Activated naive CD4-positive, alpha-beta T cell treated with anti-CD3 and anti-CD28 coated beads for 36 hours (primary cell): ENCODE measurements at places on chromosomes 7 and 10. TPM values are rescaled to one million over a fixed set of nuclear protein-coding genes. Genes with fewer than 3 reads are reported as not detected.

SPDYE8 gene
- total RNA-seq: not detected

FOXI2 gene
- not detected for total RNA-seq

GARIN1A gene
- not detected for total RNA-seq

HOXA7 gene
- not detected for total RNA-seq

EVX1 gene
- total RNA-seq: not detected

PITX3 gene
- total RNA-seq: not detected

RPEL1 gene
- not detected for total RNA-seq

EPHA1 gene
- total RNA-seq: 1.0 TPM

HEPACAM2 gene
- total RNA-seq: 0.24 TPM

CYP2W1 gene
- not detected for total RNA-seq

MYOF gene
- 10.4 TPM for total RNA-seq

PTPN12 gene
- total RNA-seq: 7.2 TPM

AQP1 gene
- total RNA-seq: 0.25 TPM

ENKUR gene
- total RNA-seq: not detected

GIMAP7 gene
- 41.6 TPM for total RNA-seq

DNA sequence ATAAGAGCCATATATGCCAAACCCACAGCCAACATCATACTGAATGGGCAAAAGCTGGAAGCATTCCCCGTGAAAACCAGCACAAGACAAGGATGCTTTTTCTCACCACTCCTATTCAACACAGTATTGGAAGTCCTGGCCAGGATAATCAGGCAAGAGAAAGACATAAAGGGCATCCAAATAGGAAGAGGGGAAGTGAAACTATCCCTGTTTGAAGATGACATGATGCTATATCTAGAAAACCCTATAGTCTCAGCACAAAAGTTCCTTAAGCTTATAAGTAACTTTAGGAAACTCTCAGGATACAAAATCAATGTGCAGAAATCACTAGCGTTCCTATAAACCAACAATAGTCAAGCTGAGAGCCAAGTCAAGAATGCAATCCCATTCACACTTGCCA is 23.8 kb upstream of the STARD3NL start:
- DNase-seq: no peak

DNA sequence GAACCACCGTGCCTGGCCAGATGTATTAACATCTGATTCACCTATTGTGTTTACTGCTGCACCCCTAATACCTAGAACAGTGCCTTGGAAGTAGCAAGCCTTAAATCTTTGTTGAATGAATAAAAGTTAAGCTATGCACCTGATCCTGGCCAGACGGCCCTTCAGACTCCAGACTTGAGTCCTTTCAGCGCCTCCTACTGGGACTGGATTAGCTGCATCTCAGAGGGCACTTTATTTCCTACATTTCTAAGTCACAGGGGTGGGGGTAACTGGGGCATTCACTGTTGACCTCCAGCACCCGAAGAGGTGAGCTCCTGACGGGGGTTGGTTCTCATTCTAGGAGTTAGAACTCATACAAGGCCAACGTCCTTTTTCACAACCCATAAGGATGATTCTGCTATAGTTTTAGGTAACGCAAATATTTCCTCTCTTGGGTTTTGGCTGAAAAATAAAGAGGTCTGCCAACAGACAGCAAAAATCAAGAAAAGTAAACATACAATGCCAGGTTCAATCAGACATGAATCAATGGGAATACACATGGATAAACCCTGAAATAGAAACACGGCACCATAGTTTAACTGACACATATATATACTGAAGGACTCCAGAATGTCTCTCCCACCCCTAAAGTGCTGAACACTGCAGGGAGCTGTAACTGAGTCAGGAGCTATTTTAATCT is 48.0 kb upstream of the DLG5 start:
- peak; percentile 10 for DNase-seq

DNA sequence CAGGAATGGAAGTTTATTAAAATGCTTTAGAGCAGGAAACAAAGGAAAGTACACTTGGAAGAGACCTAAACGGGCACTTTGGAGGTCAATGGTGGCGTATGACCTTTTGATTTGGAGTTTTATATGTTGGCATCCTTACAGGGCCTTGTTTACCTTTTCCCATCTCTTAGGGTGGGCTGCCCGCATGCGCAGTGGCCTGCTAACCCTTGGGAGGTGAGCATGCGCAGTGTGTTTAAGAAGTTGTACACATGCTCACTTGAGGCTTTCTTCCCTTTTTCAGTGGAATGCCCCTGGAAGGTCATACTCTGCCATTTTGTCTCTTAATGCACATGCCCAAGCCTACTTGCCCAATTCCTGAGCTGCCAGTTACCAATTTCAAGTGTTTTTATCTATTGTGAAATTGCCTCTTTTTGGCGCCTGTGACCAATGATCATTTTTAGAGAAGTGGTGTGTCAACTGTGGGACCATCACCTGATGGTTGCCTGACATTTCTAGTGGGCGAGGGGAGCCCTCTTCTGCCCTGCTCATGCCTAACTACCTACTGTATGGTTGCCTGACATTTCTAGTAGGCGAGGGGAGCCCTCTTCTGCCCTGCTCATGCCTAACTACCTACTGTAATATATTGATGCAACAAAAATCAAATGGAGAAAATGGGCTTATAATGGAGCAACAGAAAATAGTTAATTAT is 138.0 kb downstream of the PPP1R9A start:
- DNase-seq: peak; percentile 4

DNA sequence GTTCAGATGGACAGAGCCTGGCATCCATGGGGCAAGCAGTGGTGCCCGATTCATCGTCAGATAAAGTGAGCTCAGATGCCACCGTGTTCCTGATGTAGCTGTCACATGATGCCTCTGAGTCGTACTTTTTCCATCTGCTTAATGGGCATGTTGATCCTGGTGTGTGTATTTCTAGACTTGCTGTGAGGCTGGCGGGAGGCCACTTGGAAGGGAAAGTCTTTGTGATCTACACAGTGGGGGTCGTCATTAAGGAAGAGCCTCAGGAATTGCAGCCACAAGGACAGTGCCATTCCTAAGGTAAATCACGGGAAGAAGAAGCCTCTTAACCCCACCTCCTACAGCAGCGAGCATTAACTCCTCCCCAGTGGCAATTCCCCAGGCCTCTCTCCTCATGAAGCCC is 63.0 kb downstream of the RGS10 start:
- DNase-seq: no peak

GRCh38 chr10:85598646-85599045 is 767.9 kb downstream of the GRID1 start:
- no peak for DNase-seq

GRCh38 chr10:51892965-51893658 is 193.7 kb upstream of the CSTF2T start:
- DNase-seq: peak; percentile 15

DNA sequence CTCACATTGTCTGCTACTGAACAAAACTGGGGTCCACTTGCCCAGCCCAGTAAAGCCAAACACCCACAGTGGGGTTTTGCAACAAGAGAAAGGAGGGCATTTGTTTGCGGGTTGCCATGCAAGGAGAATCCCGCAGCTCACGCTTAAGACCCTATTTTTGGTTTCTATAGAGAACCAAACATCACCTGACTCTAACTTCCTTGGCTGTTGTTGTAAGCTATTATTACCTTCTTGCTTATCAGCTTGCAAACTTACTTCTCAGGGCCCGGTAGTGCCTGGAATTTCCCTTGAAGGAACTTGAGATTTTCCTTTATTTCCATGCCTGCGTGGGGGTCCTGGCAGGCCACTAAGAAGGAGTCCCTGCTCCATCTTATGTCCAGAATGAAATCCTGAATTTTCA is 20.7 kb downstream of the IFIT3 start:
- DNase-seq: no peak

GRCh38 chr7:132097550-132098134 is 478.6 kb downstream of the PLXNA4 start:
- DNase-seq: no peak

GRCh38 chr10:103856797-103857170 is 1.4 kb upstream of the SH3PXD2A start:
- no peak for DNase-seq

DNA sequence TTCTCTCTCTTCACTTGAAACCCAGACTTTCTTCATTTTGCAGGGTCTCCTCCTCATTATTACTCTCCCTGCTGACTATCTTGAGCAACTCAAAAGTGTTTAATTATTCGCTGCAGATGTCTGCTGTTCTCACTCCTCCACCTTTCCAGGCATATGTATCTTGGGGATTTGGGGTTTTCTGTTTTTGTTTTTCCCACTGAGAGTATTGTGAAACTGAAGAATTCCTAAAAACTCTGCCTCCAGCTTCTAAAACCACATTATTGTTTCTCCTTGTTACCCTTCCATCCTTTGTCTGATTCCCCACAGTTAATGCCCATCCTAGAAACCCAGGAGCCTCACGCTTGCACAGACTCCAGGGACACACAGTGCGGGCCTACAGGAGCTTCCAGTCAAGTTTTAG is 51.3 kb downstream of the WNT2 start:
- no peak for DNase-seq

- DNase-seq: peak; percentile 58
These were observed 27.9 kb downstream of the MTURN start for GRCh38 chr7:30162622-30163124.

GRCh38 chr10:131019696-131020095 is 291.8 kb downstream of the TCERG1L start:
- no peak for DNase-seq

DNA sequence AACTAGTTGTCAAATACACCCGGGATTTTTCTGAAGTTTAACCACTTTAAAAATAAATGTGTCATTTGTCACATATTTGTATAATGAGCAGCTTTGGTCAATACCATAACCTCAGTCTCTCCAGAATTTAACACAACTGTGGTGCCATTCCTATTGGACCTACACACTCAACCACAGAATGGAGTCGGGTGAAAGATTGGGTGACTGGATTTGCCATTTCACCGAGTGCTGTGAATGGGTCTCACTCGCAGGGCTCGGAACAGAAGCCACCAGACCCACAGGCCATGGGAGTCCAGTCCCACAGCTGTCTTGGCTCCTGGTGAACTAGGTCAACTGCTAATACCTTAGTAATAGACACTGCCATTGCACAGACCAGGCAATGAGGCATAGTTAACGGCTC is 298.4 kb downstream of the CCDC3 start:
- no peak for DNase-seq

GRCh38 chr7:20735346-20736065 is 51.2 kb downstream of the SP8 start:
- no peak for DNase-seq
